ENCODE measurements at places on chromosomes 2 and 18.

GRCh38 chr2:238235331-238235732 lies 4.5 kb downstream of the HES6 start:
- DNase-seq: no peak

GRCh38 chr2:49753344-49753985 lies 599.1 kb upstream of the FSHR start:
- no peak for DNase-seq

GRCh38 chr18:1013951-1014350 lies 109.3 kb downstream of the ADCYAP1 start:
- no peak for DNase-seq

GRCh38 chr2:190149908-190150307 lies 87.4 kb upstream of the MSTN start:
- no peak for DNase-seq

- no peak for DNase-seq
Observed at GRCh38 chr2:167355821-167356220, 467.5 kb downstream of the XIRP2 start.

DNA sequence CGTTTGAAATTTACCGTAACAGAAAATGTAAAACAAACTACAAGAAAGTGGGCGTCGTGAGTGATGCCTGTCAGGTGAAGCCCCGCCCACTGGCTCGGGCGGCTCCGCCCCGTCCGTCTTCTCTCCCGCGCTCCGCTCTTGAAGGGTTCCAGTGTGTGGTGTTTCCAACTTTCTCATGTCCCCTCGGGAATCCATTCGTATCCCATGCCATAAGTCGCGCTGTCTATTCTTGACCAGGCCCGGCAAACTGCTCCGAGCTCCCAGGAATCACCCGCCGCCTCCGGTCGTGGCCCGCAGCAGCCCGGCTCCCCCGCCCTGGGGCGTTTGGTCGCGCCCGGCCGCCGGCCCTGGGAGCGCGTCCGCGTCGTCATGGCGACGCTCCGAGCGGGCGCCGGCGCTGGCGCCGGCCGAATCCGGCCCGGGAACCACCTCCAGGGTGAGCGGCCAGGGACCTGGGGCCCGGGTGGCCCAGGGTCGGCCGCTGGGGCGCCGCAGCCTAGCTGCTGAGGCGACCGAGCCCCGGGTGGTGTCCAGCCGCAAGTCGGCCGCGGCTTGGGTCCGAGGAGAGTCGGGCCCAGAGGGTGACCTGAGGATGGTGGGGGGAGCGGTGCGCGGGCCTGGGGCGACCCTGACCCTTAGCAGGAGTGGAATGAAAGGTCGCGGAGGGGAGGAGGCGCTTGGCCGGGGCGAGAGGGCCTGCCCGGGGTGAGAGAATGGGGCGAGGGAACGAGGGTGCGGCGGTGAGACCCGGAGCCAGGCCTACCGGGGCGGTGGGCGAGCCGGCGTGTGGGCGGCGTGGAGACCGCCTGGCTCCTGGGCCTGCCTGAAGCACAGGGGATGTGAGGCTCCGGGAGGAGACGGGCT lies at the start of gene CFAP221:
TSS of gene CFAP221 (plus strand) at position 375 of the 864 bp plus-strand sequence. CDS start 1,683 bp downstream, outside the sequence.
- peak; percentile 94 for DNase-seq

- no peak for DNase-seq
Observed at GRCh38 chr2:190763901-190764514, 115.1 kb downstream of the NAB1 start.

- DNase-seq: peak; percentile 38
Observed at GRCh38 chr2:85353876-85354285, 447 bp downstream of the RETSAT start.

DNA sequence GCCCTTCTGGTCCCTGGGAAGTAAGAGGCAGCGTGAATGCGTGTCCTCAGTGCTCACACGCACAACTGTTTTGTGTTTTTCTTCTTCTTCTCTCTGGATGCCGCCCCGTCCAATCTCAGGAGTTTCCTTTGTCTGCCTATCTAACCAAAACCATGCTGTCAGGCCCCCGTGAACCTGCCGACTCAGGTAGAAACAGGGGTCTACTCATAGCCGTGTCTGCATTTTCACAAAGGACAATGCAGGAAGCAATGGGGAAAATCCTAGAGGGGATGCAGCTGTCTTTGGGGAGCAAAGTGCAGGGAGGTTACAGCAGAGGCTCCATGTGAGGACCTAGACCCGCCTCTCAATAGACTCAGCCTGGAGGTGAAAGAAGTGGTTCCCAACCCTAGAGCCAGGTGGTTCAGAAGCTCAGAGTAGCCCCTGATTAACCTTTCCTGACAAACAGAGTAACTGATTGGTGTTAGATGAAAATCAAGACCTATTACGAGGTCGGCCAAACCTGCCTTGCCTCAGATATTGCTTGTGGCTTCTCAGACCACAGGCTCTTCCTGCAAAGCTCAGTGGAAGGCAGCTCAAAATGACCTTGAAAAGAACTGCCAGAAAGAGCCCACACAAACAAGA lies 49.3 kb downstream of the CD226 start:
- no peak for DNase-seq

GRCh38 chr18:27404855-27405254 lies 219.7 kb upstream of the CHST9 start:
- DNase-seq: no peak

DNA sequence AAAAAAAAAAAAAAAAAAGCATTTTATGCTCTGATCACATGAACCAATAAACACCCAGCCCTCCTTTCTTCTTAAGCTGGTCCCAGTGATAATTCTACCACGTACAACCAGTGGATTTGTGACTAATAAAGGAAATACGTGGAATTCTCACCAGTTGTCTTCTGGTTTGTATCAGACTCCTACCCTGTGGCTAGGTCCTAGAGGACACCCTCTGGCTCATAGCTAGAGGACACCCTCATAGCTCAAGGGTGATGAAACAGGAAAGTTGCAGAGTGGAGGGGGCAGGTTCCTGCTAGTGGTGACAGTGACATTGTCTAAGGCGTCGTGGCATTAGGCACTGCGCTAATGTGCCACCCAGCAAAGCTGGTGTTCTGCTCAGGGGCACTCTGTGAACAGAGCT lies 167.8 kb downstream of the BCL11A start:
- DNase-seq: no peak

DNA sequence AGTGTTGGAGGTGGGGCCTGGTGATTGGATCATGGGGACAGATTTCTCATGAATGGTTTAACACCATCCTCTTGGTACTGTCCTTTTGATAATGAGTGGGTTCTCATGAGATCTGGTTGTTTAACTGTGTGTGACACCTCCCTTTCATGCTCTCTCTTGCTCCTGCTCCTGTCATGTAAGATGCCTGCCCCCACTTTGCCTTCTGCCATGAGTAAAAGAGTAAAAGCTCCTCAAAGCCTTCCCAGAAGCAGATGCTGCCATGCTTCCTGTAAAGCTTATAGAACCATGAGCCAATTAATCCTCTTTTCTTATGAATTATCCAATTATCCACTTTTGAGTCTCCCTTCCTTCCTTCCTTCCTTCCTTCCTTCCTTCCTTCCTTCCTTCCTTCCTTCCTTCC lies 317.7 kb downstream of the RDH14 start:
- DNase-seq: no peak

DNA sequence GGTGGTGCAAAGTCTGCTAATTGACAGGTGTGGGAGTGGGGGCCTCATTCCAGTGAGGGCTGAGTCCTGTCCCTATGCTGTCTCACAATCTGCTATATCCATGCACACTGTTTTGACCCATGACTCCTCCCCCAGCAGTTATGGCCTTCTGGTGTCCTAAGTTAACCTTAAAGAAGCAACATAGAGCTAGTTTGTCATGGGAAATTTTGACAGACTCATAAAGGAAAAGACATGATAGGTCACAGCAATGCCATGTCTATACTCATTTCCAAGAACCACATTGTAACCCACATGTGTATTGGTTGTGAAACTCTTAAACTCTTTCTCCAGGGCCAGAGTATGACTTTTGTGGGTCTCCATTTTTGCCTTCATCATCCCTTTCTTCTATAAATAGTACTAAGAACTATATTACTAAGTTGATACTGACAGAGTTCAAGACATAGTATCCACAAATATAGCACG lies 78.2 kb upstream of the SLC1A4 start:
- no peak for DNase-seq

- no peak for DNase-seq
Observed at GRCh38 chr2:168300460-168300859, 53.1 kb upstream of the STK39 start.

DNA sequence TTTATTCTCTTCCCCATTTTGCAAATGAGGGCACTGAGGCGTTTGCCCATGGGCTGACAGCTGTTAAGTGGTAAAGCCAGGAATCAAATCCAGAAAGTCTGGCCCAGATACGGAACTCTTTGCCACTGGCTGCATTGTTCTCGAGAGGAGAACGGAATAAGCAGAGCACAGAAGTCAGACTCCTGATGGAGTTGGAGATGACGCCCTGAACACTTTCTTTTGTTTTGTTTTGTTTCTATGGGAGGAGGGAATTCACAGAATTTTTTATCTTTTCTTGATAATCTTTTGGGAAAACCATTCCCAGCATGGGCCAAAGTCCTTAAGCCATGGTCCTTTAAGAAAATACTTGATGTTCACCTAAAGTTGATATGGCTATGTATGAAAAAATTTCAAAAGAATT lies 322.2 kb downstream of the RDH14 start:
- no peak for DNase-seq

DNA sequence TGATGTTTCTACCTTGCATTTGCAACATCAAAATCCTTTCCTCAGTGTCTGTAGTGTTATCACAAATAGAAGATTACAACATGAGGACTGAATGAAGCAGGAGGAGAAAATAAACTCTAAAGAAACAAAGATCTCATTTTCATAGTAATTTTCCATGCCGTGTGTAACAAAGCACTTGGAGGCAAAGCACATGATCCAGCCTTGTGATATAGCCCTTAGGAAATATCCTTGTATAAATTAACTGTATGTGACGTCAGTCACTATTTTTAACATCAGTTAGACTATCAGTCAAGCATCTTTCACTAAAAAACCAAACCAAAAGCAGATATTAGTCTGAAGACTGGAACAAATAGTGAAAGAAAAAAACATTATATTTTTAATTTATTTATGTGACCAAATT lies 492.1 kb upstream of the CNTNAP5 start:
- no peak for DNase-seq

GRCh38 chr2:158671360-158672245 lies 123.5 kb upstream of the DAPL1 start:
- peak; percentile 33 for DNase-seq

GRCh38 chr18:44518666-44519065 lies 162.0 kb upstream of the SETBP1 start:
- no peak for DNase-seq

DNA sequence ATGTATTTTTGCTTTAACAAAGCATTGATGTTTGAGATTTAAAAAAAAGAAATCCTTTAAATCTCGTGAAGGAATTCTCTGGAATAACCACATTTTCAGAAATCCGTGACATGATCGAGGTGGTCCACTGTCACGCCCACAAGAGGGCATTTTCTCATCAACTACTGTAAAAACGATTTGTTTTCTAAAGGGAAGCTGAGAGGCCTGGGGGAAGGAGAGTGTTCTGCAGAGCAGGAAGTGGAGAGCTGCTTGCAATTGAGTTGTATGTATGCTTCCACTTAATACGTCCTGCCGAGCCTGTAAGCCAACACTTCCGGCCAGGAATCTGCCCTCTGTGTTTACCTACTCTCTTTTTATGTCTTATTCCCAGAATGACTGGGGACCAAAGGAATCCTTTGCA lies 19.4 kb downstream of the KLHL29 start:
- DNase-seq: peak; percentile 84

DNA sequence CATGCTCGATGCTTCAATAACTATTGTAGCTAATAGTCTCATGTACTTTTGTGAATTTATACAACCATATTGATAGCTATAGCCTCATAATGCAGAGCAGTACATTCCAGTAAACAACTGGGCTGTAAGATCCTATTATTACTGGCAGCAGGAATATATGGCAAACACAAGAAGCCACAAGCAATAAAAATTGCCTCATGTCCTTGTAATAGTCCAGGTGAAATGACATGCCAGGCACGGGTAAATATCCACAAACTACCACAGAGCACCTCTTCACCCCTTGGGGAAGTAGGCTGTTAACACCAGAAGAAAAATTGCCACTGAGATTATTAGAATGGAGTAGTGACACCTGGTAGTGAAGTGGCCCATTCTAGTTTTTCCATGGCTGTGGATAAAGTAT lies 158.3 kb downstream of the MTX2 start:
- no peak for DNase-seq

DNA sequence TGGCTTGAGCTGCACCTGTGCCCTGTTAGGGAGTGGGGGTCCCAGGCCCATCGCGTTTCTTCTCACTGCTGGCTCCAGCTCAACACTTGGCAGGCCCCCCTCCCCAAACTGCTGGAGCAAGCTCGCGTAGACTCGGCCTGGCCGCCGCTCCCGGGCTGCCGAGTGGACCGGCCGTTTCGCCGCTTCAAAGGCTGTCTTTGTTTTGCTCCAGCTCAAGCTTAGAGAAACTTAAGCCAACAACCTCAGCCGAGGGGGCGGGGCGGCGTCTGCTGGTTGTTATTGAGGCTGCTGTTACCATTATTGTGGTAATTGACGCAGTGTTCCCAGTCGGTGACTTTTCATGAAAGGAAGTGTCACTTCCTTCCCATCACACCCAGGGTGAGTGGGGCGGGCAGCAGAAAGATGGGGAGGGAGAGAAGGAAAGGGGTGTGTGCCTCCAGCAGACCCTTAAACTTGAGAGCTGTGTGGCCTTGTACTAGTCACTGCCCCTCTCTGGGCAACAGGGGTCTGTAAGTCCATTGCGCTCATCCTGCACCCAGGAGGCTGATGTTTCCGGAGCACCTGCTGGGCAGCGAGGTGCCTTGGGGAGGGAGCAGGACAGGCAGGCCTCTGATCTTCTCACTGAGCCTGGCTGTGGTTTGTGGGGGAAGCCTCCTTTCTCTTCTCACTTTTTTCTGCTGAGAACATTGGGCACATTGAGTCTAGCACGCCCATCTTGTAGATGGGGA lies 2.1 kb downstream of the ARID5A start:
- DNase-seq: no peak

DNA sequence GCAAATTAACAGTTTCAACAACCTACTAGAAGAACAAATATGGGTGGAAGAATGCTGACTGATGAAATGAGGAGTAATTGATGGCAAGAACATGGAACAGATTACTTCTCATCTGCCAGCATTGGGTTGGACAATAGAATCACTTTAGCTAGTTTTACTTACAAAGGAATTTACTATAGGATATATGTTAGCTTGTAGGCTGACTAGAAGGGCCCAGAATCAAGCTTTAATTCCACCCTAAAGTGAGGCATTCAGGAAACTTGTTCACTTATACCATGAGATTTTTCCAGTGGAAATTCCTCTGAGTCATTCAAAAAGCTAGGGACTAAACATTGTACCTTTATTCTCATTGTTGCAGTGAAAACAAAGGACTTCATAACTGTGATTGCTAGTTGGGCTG lies 5.0 kb upstream of the ZSWIM2 start:
- DNase-seq: no peak
